ENCODE measurements at places on chromosomes 6 and 20.

DNA sequence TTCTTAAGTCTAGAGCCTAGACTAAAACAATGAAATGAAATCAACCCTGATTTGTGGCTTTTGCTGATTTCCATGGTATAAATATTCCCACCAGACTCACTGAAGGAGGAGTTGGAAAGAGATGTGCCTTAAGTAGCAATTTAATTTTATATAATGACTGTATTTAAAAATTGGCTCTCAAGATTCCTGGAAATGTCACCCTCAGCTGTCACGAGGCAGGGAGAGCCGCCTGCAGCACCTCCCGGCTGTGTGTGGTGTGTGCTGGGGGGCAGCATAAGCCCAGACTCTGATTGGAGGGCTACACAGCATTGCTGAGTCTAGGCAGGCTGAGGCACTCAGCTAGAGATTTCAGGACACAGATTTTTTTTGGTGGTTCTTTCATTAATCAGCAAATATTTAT lies 40.6 kb upstream of the TMEM181 start:
- no peak for DNase-seq

DNA sequence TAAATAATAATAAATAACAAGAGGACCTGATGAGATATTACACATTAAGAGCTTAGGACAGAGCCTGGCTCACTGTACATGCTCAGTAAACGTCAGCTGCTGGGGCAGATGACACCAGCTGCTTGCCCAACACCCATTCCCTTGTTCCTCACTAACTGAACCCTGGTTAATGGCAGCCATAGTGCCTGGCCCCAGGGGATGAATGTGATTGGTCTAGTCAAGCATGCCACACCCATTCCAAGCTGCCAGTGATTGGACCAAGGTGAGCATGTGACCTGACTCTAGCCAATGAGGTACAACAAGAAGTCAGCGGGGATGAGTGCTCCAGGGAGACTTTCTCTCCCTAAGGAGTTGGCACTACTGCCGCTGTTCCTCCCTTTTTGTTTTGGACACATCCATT lies 85.1 kb upstream of the PTPN1 start:
- DNase-seq: no peak

- DNase-seq: no peak
Observed at GRCh38 chr6:45697605-45698004, 318.1 kb downstream of the CLIC5 start.

DNA sequence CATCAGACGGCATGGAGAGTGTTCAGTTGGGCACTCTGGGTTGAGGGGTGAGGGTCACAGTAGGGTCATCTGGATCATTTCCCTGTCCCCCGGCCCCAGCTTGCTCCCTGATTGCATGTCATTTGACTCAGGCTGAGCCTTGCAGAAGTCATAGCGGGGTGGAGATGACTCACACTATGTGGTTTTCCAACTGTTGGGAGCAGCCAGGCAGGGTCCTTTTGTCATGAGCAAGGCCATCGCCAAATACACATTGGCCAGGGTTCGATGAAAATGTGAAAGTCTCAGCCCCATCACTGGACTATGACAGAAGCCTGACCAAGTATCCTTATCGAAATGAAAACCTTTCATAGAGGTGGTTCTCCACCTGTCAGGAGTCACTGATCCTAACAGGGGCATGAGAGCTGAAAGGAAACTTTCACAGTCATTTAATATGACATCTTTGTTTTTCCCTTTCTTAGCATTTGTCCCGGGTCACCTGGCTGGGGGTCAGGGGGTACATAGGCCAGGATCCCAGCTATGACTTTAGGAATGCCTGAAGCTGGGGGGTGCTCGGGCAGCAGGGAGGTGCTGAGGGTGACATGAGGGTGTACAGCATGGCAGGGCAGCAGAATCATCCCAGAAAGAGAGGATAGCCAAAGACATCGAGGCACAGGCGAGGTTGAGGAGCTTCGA lies 70.2 kb upstream of the CD93 start:
- DNase-seq: no peak

GRCh38 chr6:127385668-127386430 lies 42.4 kb upstream of the ECHDC1 start:
- no peak for DNase-seq

DNA sequence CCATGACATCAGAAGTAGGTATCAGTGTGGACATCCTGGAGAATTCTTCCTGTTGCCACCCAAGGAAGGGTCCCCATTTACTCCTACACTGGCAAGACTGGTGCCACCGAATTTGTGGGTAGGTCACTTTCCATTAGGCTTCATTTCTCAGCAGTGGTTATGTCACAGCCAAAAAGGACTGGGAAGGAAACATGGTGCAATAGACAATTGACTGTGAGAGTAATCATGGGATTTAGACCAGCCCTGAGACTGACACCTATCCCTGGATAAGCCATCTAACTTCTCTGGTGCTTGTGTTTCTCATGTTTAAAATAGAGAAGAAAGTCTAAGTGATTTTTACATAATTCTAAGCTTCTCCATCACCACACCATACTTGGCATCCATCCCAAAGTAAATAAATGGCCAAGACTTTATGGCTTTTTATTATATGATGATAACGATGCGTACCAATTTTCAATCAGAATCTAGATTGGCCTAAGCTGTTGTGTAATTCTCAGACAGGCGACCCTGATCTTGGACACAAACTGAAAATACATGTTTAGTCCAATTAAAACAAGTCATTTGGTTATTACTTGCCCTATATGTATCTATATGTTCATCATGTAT lies 10.2 kb downstream of the SMPDL3A start:
- DNase-seq: no peak

DNA sequence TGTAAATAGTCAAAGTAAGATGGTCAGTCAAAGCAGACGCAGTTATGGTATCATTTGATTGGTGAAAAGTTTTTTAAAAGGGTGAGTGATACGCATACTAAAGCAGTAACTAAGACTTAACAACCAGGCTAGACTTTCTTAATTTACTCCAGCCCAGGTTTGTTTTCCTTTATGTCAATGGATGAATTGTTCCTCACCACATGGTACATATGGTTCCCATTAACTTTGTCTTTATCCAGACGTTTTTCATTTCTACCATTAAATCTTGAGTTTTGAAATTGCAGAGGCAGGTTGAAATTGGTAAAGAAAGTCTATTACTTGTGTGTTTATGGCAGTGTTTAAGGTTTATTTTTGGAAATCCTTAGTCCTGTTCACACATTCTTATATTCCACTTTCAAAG lies 98.5 kb upstream of the SCGN start:
- no peak for DNase-seq

DNA sequence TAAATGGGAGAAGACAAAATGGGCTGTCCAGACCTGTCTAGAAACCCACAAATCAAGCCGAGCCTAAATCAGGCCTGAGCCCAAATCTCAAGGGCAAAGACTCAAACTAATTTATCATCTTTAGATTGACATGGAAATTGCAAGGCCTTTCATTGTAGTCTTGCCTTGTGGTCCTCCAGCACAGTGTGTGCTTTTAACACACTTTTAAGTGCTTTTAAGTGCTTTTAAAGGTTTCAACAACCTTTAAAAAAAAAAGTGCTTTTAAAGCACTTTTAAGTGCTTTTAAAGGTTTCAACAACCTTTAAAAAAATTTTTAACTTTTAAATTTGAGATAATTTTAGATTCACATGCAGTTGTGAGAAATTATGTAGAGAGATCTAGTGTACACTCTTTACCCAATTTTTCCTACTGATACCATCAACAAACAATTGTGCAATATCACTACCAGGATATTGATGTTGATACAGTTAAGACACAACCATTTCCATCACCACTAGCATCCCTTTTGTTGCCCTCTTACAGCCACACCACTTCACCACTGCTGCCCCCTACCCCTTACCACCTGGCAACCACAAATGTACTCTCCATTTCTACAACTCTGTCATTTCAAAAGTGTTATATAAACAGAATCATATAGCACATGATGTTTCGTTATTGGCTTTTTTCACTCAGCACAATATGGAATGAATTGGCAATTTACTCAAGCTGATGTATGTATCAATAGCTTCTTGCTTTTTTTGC lies 23.1 kb upstream of the DCBLD1 start:
- no peak for DNase-seq

DNA sequence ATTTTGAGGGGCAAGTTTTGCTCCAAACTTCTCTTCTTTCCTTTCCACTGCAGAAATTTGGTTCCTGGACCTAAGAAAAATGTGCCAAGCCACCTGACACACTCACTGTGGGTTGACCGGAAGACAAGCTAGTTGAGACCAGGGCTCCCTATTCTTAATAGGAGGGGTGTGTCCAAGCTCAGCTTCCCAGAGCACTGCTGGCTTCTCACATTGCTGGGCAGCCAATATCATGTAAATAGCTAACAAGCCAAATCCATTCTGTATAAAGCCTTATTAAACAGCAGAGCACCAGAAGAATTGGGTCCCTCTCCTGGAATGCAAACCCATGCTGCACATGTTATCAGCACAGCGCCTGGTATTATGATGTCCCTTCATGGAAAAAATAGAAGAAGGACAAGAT lies 17.0 kb upstream of the SAMD3 start:
- no peak for DNase-seq

- DNase-seq: no peak
Observed at GRCh38 chr6:170174124-170174770, 116.6 kb downstream of the DLL1 start.

- no peak for DNase-seq
Observed at GRCh38 chr20:62496568-62497218, 20.9 kb upstream of the GATA5 start.

GRCh38 chr20:38514185-38514584 lies 41.5 kb downstream of the RALGAPB start:
- DNase-seq: no peak

DNA sequence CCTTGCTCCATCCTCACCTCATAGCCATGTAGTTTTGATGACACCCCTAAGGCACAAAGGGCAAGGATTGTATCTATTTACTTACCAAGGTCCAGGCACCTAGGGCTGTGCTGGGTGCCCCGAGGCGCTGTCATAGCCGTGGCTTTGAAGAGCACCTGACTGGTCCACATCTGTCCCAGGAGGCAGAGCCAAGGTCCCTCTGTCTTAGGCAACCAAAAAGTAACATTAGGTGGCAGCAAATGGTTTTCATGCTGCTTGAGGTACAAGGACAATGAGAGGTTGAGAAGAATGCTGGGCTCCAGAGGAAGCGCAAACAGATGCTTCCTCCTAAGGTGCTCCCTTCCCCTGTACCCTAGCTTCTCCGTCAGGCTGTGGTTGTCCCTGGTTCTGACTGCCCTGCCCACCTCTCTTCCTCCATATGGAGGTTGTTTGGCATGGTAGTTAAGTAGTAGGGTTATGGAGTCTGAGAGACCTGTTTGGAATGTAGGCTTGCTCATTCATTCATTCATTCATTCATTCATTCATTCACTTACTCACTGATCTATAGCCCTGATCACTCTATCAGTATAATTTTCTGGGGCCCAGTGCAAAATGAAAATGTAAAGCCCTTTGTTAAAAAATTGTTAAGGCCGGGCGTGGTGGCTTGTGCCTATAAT lies 3.0 kb upstream of the UQCC2 start:
- no peak for DNase-seq

- no peak for DNase-seq
Observed at GRCh38 chr6:19086480-19086879, 699.3 kb downstream of the RNF144B start.

- DNase-seq: no peak
Observed at GRCh38 chr6:44561832-44562665, 174.5 kb downstream of the CDC5L start.

DNA sequence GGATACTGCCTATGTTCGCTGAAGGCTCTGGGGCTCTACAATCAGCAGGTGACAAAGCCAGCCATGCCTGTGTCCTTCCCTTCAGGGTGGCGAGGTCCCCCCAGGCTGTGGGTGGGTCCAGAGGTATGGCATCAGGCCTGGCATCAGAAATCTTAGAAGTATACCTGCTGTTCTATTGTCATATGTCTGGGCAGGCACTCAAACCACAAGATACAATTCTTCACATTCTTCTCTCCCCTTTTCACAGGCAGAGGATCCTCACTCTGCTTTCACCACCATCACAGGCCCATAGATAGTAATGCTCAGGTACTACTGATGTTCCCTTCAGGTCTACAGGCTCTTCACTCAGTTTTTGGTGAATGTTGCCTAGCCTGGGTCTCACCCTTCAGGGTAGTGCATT lies 1180.0 kb upstream of the CITED2 start:
- no peak for DNase-seq

GRCh38 chr20:32078791-32079190 lies 26.7 kb downstream of the HCK start:
- DNase-seq: no peak

DNA sequence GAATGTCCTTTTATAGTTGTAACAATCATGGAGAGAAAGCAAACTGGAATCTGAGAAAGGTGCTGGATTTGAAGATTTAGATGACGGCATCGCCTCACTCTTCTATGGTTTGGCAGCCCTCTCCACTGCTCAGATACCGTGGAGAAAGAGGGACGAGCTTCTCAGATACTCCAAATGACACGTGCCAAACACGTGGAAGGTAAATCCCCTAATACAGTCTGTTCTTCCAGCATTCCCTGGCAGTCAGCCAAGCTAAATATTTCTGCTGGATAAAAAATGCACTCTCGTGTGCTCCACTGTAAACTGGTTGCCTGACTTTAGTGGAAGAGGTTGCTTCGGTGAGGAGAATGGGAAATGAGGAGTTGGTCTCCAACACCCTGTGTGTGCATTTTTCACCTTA lies 16.7 kb upstream of the PRDM1 start:
- DNase-seq: no peak

- no peak for DNase-seq
Observed at GRCh38 chr6:16198061-16198705, 40.2 kb upstream of the GMPR start.

DNA sequence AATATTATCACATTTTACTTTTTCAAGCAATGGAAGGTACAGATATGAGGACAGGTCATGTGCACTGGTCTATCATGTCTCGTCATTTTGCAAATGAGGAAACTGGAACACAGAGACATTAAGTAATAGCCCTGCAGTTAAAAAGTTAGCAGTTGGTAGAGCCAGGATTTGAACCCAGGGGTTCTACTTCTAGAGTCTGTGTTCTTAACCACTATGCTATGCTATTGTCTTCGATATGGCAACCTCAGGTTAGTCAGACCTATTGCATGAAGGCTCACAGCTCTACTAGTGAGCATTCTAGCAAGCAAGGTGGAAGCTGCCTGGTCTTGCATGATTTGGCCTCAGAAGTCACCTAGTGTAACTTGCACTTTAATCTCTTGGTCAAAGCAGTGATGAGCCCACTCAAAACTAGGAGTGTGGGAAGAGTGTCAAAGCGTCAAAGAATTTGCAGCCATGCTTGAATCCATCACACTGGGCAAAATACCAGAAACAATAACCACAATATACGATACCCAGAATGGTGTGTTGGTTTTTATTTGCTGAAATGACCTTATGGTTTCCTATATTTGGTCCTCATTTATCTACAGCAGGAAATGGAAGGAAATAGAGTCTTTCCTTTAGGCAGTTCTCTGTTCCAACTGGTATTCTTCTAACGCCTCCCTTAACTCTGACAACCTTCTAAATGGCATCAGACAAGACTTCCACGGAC lies 20.4 kb upstream of the BMP2 start:
- DNase-seq: no peak
